ENCODE measurements at places on chromosomes 1 and 21.
A peak's percentile ranks its signal among the peaks of the same experiment; 100 is the strongest.

DNA sequence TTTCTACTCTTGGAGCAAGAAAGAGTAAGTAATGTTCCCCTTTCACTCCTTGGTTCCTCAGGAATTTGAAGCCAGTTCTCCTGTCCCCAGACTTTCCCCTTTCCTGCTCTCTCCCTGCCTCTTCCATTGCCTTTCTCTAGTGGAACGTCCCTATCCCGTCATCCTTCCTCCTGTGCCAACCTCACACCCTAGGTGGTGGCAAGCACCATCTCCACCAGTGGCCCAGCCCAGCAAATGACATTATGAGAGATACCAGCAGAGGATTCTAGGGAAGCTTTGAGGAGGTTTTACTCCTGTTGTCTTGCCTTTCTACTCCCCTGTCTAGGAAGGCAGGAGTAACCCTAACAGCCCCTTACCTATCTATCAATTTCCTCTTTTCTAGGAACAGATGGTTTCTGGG is 8.1 kb upstream of the TACSTD2 start:
- no peak for DNase-seq

DNA sequence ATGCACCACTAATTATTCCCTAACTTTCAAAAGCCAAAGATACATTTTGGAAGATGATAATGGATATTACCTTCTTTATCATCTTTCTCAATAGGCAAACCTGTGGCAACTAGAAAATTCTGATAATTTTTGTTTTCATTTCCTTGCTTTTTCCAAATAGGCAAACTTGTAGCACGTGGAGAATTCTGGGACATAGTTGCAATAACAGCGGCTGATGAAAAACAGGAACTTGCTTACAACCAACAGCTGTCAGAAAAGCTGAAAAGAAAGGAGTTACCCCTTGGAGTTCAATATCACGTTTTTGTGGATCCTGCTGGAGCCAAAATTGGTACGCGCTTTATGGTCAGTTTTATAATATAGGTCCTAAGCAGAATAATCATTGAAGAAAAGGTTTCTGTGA is 1.5 kb downstream of the FPGT start:
- peak; percentile 54 for DNase-seq

DNA sequence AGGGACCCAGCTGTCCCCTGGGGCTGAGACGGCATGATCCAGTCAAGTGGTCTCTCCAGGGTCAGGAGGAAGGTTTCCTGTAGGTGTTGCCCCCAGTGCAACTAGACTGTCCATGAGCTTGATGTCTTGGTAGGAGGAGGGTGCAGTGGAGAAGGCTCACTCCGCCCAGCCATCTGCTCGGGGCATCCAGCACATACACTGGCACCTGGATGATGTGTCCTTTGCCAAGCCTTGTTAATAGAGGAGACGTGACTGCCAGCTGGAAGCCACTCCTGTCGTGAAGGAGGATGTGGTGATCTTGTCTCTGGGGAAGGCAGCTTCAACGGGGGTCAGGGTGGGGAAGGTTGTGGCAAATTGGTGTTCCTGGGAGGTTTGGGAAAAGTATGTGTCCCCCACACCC is 6.2 kb downstream of the DISP3 start:
- DNase-seq = no peak

DNA sequence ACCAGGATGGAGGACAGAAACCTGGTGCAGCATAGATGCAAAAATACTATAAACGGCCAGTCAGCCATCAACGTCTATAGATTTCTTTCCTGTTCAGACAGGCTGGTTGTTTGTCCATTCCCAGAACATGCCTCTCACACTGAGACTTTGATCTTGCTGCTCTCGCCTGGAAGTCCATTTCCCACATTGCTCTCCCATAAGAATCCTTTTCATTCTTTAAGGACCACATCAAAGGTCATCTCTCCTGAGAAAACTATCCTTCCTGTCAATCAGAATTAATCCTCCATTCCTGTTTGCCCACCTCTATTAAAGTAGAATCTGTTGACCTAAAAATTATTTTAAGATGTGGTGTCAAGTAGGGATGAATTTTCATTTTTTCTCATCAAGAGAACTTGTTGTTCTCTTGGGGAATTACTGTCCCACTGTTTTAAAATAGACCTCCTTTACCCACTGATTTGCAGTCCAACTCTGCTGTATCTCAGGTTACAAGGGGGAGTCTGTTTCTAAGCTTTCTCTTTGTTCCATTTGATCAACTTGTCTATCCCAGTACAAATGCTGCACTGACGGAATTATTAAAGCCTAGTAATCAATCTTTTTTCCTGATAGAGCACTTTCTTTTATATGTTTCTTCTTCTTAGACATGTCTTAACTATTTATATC is 172.7 kb downstream of the PATJ start:
- no peak for DNase-seq

GRCh38 chr1:14535619-14536355 is 62.7 kb upstream of the KAZN start:
- DNase-seq = no peak

- no peak for DNase-seq
Measured at GRCh38 chr1:188043536-188044245, 1214.9 kb downstream of the PLA2G4A start.

- peak; percentile 34 for DNase-seq
Measured at GRCh38 chr1:42529724-42530181, 66.7 kb downstream of the CCDC30 start.

DNA sequence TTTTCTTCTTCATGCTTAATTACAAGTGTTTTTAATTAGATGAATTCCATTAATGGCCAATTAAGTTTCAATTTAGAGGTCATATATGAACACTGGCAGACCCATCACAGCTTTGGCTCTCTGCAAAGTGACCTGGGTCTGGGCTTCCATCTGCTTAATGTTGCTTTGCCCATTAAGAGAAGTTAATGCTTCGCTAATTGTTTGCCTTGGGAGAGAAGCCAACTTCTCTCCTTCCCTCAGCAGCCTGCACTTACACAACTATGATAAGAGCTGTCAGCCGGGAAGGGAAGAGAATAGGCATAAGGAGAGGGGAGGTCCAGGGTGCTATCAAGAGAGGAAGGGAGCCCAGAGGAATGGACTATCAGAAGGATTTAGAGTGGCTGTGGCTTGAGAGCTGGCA is 29.0 kb upstream of the CCDC190 start:
- no peak for DNase-seq

All from MV-4-11 (cell line).